Anterior cingulate cortex (tissue), 58 donors: ENCODE measurements at places on chromosomes 1 and 21.

DNA sequence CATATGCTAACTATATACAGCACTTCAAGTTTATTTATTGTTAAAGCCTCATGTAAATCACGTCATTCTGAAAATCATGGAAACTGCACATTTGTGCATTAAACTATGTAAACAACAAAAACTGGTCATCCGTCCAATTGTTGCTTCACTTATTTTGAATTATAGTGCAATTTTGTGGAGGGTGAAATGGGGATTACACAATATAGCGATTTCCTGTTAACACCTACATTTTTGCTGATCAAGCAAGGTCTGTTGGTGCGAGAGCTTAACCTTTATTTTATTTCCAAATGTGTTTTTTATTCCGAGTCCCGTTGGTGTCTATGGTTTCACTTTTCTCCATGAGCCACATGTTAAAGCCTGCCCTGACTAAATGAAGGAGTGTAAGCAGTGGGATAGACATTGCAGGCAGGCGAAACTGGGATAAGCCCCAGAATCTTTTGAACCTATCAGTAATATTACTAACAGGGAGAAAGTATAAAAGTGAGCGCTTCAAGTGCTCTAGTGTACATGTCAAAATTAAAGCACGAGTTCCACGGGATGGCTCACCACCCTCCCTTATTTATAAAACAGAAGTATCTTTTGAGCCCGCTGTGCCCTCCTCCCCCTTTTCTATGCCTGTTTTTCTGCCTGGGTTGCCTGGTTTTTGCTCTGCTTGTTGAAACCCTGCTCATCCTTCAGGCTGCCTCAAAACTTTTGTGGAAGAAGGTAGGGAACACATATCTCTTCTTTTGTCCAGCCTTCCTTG is 120.7 kb downstream of the NFIA start:
- no peak for DNase-seq

GRCh38 chr1:54008876-54009275 is 9.1 kb downstream of the LDLRAD1 start:
- no peak for DNase-seq

DNA sequence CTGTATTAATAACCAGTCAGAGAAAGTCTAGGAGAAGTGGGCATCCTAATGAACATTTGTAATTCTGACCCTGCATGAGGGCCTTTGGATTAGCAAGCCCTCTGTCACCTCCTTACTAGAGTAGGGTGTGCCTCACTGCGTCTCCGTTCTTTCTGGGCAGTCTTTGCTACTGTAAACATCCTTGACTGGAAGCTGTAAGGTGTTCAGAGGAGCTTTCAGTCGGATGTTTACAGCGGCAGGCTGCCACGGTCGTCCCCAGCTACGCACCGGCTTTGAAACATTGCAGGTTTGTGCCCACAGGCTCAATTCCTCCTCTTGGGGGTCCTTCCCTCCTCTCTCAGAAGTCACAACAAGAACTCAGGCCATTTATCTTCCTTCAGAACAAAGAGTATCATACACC is 29.4 kb upstream of the KCNQ4 start:
- DNase-seq = no peak

- no peak for DNase-seq
These were observed 79.8 kb upstream of the F3 start for GRCh38 chr1:94621395-94621794.

GRCh38 chr1:8412183-8412831 is 94.4 kb downstream of the SLC45A1 start:
- no peak for DNase-seq
